ENCODE measurements at places on chromosomes 4 and X.

- no peak for DNase-seq
These were observed 220.7 kb upstream of the CASK start for GRCh38 chrX:42143866-42144592.

- no peak for DNase-seq
These were observed 32.6 kb downstream of the IL13RA1 start for GRCh38 chrX:118760025-118760424.

GRCh38 chr4:92477298-92477697, 173.5 kb downstream of the GRID2 start:
- DNase-seq: no peak

DNA sequence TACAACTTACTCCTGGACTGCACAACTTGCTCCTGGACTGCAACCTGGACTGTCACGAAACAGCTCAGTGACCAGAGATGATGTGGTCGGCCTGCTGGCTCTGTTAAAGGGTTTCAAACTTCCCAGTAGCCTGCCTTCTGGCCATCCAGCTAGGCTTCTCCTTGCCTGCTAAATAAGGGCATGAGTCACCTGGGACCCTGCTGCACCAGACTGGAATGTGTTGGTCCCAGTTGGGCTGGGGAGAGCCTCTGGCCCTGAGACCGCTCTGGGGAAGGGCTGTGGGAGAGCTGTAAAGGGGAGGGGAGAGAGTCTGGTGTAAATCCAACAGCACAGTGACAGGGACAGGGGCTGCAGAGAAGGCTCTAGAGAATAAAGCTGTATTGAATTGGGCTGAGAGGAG, 165.8 kb downstream of the VSIG4 start:
- no peak for DNase-seq

DNA sequence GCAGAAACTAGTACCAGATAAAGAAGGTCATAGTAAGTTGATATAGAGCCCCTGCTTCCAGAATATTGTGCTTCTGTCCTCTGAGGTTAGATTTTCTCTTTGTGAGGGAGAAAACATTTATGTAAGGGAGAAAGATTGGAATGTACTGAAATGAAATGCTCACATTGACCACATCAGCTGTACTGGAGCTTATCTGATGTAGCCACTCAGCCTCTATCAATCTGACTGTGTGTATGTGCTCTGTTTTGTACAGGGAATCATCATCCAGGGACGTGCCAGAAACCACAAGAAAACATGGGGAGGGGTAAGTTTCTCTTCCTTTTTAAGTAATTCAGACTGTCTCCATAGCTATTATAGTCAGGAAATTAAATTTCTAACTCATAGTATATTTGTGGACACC, 56.8 kb downstream of the PRRG1 start:
- no peak for DNase-seq

All from T-helper 2 cell treated with Interferon-gamma antibody and Interleukin-4, amounts not matched to agents 5 μg/mL and 100 μg/mL, for 36 hours (primary cell).